ENCODE measurements at places on chromosomes 7 and 10. TPM values are rescaled to one million over a fixed set of nuclear protein-coding genes. Genes with fewer than 3 reads are reported as not detected.

The CUEDC2 gene
- 60.8 TPM for total RNA-seq

The SUN1 gene
- total RNA-seq, result 185 TPM

The ANKRD2 gene
- 1.8 TPM for total RNA-seq

DNA sequence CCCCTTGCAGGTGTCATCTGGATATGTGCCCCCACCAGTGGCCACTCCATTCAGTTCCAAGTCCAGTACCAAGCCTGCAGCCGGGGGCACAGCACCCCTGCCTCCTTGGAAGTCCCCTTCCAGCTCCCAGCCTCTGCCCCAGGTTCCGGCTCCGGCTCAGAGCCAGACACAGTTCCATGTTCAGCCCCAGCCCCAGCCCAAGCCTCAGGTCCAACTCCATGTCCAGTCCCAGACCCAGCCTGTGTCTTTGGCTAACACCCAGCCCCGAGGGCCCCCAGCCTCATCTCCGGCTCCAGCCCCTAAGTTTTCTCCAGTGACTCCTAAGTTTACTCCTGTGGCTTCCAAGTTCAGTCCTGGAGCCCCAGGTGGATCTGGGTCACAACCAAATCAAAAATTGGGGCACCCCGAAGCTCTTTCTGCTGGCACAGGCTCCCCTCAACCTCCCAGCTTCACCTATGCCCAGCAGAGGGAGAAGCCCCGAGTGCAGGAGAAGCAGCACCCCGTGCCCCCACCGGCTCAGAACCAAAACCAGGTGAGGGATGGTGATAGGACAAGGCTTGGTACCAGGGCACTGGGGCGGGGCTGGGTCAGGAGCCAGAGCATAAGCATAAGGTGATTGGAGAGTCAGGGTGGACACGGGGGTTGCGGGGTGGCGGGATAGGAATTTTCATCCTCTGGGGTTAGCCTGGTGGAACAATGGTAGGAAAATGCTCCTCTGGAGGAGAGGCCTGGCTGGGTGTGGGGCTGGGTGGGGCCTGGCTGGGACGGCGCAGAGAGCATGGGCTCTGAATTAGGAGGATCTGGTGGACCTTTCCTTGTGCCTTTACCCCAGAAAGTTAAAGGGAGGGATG, 1.9 kb downstream of the ZYX start:
- peak overlapping the region; percentile 90 for H3K4me3 ChIP-seq
- H3K4me1 ChIP-seq, result peaks cover 20% of the 10 kb centered on the region
- no peaks in the 10 kb centered on the region for H3K27me3 ChIP-seq
- no peak for DNase-seq

Data from fibroblast of lung (primary cell).